LoVo (cell line): ENCODE measurements at places on chromosomes 6 and 20.

- DNase-seq, result no peak
Measured at GRCh38 chr20:53736757-53737395, 143.2 kb upstream of the ZNF217 start.

GRCh38 chr6:30450548-30450908, 38.8 kb upstream of the HLA-E start:
- DNase-seq, result no peak

DNA sequence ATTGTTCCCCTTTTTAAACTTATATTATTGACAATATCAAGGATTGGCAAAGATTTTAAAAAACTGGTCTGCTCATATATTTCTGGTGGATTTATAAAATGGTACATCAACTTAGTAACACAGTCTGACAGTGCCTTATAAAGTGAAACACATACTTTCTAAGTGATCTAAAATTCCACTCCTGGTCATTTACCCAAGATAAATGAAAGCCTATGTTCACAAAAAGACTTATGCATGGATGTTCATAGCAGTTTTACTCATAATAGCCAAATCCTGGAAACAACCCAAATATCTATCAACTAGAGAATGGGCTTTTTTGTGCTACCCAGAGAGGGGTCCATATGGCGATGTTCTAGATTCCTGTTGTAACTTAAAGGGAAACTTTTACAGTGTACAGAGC, 222.4 kb upstream of the FAM83B start:
- no peak for DNase-seq

DNA sequence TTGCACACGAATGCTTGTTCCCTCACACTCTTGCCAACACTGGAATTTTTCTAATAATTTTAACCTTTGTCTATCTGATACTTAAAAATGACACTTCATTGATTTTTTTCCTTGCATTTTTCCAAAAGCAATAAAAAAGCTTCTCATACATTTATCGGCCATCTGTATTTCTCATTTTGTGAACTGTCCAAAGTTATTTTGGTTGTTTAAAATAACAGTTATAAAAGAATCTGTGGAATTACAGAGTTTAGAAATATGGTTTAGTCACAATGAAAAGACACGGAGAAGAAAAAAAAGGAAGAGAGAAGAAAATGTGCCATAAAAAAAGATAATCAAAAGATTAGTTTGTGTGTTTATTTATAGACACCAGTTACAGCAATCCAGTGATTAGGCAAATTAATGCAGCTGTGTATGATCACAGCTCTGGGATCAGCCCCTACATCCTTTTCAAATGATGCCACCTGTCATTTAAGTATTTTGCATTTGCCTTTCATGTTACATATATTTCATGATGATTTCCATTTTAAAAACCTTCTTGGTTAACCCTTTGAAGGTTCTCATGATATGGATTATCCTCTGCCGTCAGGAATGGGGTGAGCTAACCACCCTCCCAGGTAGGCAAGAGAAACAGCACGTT, 171.7 kb downstream of the BACH2 start:
- no peak for DNase-seq

- DNase-seq, result peak; percentile 2
Measured at GRCh38 chr6:97440590-97441176, 157.7 kb upstream of the MMS22L start.

- no peak for DNase-seq
Measured at GRCh38 chr20:12068121-12068520, 150.4 kb downstream of the BTBD3 start.

DNA sequence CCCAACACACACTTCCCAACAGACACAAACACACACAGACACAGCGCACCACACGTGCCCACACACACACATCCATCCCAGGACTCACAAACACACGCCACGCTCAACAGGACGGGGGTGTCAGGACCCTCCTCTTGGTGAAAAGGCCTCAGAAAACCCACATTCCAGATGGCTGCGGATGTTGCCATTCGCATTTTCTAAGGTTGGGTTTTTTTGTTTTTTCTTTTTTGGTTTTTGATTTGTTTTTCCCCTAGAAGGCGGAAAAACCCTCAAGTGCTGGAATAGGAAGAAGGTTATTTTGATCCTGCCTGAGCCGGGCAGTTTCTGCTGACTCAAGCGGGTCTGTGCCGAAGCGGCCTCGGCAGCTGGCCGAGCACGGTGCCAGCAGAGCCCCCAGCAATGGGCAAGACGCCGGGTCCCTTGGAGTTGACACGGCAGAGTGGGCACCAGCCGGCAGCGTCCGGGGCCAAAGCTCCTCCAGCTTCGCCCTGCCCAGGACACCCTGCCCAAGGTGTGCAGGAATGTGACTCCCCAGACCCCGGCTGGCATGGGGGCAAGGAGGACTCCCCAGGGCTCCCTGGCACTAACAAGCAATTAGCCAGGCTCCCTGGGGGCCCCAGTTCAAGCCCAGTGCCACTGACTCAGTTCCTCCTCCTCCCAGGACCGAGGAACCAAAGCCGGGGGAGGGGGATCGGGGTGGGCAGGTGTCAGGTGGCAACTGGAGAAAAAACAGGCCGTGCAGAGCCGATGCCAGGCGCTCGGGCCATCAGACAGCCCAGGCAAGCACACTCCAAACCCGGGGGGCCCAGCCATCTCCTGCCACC, 40.9 kb upstream of the ZBP1 start:
- DNase-seq, result no peak

DNA sequence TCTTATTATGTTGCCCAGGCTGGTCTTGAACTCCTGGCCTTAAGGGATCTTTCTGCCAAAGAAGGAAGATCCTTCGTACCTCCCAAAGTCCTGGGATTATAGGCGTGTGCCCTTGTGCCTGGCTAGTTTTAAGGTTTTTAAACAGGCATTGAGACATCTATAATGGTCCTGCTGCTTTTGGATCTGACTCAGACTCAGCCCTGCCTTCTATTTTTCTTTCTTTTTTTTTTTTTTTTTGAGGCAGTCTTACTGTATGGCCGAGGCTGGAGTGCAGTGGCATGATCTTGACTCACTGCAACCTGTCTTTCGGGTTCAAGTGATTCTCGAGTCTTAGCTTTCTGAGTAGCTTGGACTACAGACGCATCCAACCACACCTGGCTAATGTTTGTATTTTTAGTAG, 73.7 kb downstream of the PHF20 start:
- DNase-seq, result no peak

DNA sequence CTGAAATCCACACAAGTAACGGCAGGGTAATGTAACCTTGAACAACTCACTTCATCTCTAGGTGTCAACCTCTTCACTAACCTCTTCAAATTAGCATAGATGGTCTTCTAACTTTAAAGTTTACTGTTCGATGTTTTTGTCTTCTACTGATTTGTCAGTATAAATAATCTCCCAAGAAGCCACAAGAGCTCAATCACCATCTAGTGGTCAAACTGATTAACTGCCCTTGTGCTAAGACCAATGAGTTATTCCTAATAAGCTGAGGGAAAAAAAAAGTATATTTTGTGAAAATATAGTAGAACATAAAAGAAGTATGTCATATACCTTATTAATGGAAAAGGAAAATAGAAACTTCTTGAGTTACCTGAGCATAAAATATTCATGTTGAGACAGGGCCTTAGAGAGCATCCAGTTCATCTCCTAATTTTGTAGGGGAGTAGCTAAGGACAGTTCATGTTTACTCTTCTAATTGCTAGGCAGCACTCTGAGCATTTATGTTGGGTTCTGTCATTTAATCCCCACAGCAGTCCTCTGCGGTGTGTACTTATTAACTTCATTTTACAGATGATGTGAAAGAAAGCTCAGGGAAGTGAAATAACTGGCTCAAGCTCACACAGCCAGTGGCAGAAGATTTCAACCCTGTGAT, 317.1 kb downstream of the ESR1 start:
- DNase-seq, result peak; percentile 54

DNA sequence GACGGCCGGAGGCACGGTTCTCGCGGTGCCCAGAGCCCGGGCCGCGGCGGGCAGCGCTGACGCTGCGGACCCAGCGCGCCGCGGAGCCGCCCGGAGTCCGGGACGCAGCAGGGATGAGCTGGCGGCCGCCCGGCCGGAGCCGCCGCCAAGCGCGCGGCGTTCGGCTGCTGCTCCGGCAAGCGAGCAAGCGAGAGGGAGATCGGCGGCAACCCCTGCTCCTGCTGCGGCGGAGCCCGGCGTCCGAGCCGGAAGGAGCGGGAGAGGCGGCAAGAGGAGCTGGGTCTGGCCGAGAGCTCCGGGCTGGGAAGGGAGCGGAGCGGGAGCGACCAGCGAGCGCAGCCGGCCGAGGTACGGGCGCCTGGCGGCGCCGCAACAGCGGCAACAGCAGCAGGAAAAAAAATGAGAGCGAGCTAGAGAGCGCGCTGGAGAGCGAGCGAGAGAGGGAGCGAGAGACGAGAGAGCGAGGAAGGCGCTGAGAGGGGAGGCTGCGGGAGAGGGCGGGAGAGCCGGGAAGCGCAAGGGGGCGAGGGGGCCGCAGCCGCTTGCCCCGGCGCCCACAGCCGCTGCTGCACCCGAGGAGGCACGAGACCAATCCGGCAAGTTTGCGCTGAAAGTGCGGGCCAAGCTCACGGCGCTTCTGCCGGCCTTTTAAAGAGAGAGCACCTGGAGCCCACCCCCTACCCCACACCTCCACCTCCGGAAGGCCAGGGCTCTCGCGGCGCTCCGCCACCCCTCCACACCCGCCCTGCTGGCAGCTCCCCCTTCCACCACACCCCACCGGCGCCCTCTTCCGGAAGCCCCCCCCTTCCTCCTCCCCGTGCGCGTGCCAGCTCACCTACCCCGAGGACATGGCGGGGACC, 496 bp downstream of the GRM4 start:
- no peak for DNase-seq

GRCh38 chr20:50728486-50728980, 2.8 kb upstream of the PARD6B start:
- DNase-seq, result no peak

- no peak for DNase-seq
Measured at GRCh38 chr6:21438986-21439352, 154.6 kb upstream of the SOX4 start.

- no peak for DNase-seq
Measured at GRCh38 chr20:41268402-41268801, 49.1 kb downstream of the ZHX3 start.

- DNase-seq, result no peak
Measured at GRCh38 chr6:166386111-166386510, 3.4 kb upstream of the MPC1 start.

DNA sequence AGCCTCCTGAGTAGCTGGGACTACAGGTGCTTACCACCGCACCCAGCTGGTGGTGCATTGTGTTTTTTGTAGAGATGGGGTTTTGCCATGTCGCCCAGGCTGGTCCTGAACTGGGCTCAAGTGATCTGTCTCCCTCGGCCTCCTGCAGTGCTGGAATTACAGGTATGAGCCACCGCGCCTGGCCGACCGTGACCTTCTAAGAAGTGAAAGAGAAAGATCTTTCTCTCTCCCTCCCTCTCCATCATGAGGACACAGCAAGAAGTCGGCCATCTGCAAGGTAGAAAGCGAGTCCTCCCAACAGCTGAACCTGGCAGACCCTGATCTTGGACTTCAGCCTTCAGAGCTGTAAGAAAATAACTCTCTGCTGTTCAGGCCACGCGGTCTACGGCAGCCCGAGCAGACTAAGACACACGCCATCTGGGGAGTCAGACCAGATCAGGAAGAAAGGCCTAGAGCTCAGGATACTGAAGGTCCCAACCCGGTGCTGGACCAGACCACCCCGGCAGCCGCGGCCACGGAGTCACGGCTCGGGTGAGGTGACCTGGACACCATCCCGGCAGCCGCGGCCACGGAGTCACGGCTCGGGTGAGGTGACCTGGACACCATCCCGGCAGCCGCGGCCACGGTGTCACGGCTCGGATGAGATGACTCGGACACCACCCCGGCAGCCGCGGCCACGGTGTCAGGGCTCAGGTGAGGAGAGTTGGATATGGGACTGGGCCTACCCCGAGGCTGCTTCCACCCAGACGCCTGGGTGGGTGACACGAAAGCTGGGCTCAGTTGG, 9.6 kb downstream of the GMEB2 start:
- no peak for DNase-seq

DNA sequence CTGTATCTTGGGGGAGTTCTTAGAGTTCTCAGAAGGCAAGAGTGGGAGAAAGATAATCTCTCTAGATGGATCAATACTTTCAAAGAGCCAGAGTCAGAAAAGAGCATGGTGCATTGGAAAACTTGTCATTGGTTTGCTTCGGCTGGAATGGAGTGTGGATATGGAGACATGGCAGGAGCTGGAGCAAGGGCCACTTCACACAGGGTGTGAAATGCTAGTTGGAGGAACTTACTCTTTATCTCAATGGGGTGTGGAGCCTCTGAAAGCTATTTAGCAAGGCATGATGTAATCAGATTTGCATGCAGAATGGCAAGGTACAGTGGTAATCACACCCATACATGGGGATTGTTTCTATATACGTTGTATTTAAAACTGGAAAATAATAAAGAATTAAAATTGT, 31.5 kb upstream of the PAQR8 start:
- peak; percentile 52 for DNase-seq

DNA sequence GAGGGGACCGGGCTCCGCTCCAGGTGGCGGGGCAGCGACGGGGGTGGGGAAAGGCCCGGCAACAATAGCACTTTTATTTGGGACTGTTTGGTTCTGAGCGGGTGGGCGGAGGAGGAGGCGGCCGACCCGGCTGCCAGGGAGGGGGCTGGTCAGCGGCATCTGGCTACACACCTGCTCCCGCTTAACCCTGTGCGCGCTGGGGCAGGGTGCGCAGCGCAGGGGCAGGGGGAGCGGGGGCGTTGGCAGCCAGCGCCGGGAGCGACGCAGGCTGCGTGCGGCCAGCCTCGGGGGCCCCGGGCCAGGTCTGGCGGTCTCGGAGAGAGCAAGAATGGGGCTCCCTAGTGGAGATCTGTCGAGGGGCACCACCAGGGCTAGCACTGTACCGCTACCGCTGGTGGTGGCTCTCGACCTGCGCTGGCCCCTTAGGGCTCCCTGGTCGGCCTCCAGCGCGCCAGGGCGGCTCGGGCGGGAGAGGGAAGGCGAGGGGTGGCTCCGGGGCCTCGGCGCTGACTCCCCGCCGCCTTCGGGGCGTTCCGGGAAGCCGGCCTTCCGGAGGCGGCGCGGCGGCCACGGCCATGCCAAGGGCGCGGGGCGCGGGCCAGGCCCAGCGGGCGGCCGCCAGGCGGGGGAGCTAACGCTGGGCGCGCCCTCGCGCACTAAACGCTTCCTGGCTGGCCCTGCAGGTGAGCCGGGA, 92.4 kb downstream of the NCR2 start:
- DNase-seq, result peak; percentile 66

GRCh38 chr20:13419477-13419876, 198.4 kb downstream of the ISM1 start:
- DNase-seq, result no peak

GRCh38 chr6:29661071-29661470, 4.2 kb downstream of the MOG start:
- DNase-seq, result no peak
